ENCODE measurements at places on chromosomes 1 and 21. TPM values are rescaled to one million over a fixed set of nuclear protein-coding genes. Genes with fewer than 3 reads are reported as not detected.

- H3K4me1 ChIP-seq, result no peaks in the 10 kb centered on the region
- DNase-seq, result no peak
- H3K27ac ChIP-seq, result no peak overlapping the region
- H3K27me3 ChIP-seq, result no peaks in the 10 kb centered on the region
Measured at GRCh38 chr1:33908324-33908956, 44.6 kb downstream of the HMGB4 start.

GRCh38 chr1:242629396-242629795, 104.9 kb upstream of the PLD5 start:
- H3K27me3 ChIP-seq, result no peaks in the 10 kb centered on the region
- no peak overlapping the region for H3K27ac ChIP-seq
- no peaks in the 10 kb centered on the region for H3K36me3 ChIP-seq
- no peak overlapping the region for H3K4me3 ChIP-seq

DNA sequence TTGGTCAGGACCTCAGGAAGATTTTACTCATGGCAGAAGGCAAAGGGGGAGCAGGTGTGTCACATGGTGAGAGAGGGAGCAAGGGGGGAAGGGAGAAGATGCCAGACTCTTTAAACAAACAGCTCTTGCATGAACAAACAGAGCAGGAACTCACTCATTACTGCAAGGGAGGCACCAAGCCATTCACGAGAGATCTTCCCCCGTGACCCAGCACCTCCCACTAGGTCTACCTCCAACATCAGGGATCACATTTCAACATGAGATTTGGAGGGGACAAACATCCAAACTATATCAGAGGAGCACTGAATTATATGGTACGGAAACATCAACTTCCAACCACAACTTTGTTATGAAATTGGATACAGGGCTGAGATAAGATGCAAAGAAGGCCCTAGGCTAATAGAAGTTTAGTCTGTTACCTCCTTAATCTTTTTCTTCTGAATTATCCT, 164.9 kb downstream of the ST6GALNAC3 start:
- no peak for DNase-seq
- H3K4me1 ChIP-seq, result no peaks in the 10 kb centered on the region
- H3K4me3 ChIP-seq, result no peak overlapping the region
- no peaks in the 10 kb centered on the region for H3K27me3 ChIP-seq
- no peaks in the 10 kb centered on the region for H3K36me3 ChIP-seq

GRCh38 chr1:34361121-34361520, 184.4 kb downstream of the C1orf94 start:
- no peak overlapping the region for H3K4me3 ChIP-seq
- DNase-seq, result no peak
- H3K4me1 ChIP-seq, result no peaks in the 10 kb centered on the region
- H3K27ac ChIP-seq, result no peak overlapping the region
- H3K36me3 ChIP-seq, result no peaks in the 10 kb centered on the region

- no peak for DNase-seq
- H3K27ac ChIP-seq, result no peak overlapping the region
- H3K4me3 ChIP-seq, result no peak overlapping the region
Measured at GRCh38 chr1:37059346-37059745, 25.0 kb upstream of the GRIK3 start.

CD1E gene
- not detected for total RNA-seq

POMGNT1 gene
- 107 TPM for total RNA-seq
